ENCODE measurements at places on chromosomes 1 and 21. TPM values are rescaled to one million over a fixed set of nuclear protein-coding genes. Genes with fewer than 3 reads are reported as not detected.
A peak's percentile ranks its signal among the peaks of the same experiment; 100 is the strongest.

Gene TPTE
- total RNA-seq, result not detected

Gene TMEM52
- total RNA-seq, result 1.4 TPM

Gene GPR37L1
- total RNA-seq, result 0.06 TPM

DNA sequence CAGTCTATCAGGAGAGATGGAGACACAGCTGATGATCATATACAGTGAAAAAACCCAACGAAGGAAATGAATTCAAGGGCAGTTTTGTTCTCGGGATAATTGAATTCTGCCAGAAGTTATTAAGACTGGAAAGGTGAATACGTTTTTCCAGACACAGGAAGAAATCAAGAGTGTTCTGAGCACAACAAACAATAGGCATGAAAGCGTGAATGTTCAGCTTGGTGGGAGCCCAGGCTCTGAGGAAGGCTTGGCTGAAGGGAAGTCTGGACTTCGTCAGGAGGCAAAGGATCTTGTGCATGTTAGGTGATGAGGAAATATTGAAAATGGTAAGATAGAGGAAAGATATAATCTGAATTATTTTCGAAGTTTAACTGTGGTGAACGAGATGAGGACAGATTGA, 50.4 kb downstream of the CYYR1 start:
- DNase-seq, result no peak

DNA sequence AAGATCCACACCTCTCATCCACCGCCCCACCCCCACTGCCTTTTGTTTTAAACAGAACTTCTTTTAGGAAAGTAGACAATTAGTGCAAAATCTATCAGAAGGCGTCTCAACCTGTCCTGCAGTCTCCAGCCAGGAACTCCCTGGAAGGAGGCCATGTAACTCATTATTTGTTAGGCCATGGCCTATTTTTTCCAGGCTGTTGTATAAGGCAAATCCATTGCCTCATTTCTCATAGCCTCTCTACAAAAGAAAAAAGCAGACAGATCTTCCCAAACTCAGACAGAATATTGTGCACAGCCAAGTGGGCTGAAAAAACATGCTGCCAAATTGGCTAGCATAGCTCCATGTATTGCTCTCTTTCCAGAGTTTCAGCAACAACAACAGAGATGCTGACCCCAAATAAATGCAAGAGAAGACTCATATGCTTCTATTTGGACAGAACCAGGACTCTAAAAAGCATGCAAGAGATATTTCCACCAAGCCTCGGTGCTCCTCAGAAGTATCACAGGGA, 770.7 kb upstream of the CXADR start:
- no peak for DNase-seq

DNA sequence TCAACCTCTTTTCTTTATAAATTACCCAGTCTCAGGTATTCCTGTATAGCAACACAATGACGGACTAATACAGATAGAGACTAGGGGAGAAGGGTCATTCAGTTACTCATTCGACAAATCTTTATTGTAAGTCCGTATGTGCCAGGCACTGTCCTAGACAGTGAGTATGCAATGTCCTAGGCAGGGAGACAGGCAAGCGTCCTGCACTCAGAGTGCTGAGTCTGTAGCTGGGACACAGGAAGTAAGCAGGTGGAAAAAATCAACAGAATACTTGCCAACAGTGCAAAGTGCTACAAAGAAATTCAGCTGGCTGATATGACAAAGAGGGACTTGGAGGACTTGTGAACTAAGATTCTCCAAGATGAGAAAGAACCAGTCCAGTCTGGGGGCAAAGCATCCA, 92.2 kb upstream of the ZBTB40 start:
- DNase-seq, result peak; percentile 2

- no peak for DNase-seq
These were observed 1672.4 kb downstream of the KCNT2 start for GRCh38 chr1:194935864-194936263.

DNA sequence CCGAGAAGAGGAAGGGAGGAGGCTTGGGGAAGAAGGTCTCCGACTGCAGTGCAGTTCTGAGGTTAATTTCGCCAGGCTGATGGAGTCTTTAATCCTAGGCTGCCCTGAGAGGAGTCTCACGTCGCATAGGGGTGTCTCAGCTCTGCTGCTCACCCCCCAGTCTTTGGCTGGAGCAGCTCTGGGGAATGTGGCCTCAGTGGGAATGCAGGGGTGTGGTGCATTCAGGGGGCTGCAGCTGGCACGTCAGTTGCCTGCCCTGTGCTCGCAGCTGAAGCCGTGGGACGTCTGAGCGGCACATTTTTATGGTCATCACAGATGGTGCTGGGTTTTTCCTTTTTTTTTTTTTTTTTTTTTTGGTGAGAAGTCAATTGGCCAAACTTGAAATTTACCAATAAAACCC, 38.2 kb downstream of the ACTN2 start:
- no peak for DNase-seq

GRCh38 chr1:200364091-200364759, 45.6 kb downstream of the ZNF281 start:
- DNase-seq, result no peak

GRCh38 chr1:109821221-109821669, 57.5 kb upstream of the EPS8L3 start:
- peak; percentile 84 for DNase-seq

DNA sequence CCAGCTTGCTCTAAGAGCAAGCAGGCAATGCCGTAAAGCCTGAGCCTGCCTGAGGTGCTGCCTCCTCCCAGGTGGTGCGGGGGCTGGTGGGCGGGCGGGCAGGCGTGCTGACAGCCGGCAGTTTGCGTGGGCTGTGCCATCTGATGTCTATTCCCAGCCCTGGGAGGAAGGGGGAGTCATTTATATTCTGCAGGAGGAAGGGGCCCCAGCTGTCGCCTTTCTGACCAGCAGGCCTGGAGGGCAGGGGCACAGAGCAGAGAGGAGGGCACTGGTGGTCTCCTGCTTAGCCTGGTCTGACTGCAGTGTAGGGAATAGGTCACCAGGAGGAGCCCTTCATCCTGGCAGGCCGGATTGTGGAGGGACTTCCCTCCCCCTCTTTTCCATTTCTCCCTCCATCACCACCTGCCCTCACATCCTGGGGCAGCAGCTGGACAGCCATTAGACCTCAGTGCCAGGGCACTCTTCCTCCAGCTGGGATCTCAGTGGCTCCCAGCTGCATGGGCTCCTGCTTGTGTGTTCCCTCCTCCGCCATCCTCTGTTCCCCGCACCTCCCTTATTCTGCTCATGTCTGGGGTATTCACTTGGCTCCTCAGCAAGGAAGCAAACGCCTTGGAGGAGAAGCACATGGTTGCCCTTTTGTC, 4.4 kb downstream of the CYB561D1 start:
- no peak for DNase-seq

- no peak for DNase-seq
These were observed 39.8 kb downstream of the SLC37A1 start for GRCh38 chr21:42553435-42553834.

DNA sequence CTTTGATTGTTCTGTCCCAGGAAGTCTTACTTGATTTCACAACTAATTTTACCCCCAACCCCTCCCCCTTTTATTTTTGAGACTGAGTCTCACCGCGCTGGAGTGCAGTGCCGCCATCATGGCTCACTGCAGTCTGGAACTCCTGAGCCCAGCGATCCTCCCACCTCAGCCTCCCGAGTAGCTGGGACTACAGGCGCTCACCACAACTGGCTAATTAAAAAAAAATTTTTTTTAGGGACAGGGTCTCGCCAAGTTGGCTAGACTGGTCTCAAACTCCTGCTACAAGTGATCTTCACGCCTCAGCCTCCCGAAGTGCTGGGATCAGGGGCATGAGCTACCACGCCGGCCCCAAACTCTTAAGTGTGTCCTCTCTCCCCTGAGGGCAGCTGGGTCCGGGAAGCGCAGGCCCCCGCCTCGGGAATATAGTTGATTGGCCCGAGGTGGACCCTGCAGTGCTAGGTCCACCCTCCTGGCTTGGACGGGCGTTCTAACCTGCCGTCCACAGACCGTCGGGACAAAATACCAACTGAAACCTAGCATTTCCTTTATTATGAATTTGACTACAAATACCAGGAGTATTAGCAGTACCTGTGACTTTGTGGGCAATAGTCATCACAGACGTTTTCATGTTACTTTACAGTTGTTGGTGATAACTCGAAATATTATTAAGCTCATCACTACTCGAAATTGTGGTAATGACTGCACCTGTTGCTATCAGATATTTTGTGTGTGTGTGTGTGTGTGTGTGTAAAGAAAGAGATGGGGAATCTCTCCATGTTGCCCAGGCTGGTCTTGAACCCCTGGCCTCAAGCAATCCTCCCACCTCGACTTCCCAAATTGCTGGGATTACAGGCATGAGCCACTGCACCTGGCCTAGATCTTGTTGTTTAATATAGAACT, 642 bp upstream of the PARP1 start:
- DNase-seq, result no peak

DNA sequence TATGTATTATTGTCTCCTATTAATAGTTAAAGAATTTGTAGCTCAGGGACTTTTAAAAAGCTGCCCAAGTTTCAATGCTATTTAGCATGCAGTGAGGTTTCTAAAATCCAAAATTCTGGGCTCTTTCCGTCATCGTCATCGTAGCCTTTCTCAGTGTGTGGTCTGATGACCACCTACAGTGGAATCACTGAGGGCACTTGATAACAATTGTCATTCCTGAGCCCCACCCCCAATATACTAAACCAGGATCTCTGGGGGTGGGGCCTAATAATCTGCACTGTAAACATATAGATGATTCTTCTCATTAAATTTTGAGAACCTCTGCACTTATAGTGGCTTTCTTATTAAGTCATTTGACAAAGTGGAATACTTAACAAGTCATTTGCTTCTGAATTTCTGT, 674.8 kb downstream of the PLPP3 start:
- no peak for DNase-seq

DNA sequence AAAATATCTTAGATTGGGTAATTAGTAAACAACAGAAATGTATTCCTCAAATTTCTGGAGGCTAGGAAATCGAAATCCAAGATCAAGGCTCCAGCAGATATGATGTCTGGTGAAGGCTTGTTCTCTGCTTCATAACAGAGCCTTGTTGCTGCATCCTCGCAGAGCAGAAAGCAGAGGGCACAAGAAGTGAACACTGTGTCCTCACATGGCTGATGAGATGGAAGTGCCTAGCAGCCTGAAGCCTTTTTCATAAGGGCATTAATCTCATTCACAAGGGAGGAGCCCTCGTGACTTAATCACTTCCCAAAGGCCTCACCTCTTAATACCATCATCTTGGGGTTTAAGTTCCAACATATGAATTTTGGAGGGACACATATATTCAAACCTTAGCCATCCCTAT, 77.2 kb upstream of the FOXD3 start:
- no peak for DNase-seq

- DNase-seq, result no peak
These were observed 717.9 kb downstream of the AMY1C start for GRCh38 chr1:104467590-104467989.

GRCh38 chr1:173213665-173214064, 6.5 kb upstream of the TNFSF4 start:
- DNase-seq, result no peak

DNA sequence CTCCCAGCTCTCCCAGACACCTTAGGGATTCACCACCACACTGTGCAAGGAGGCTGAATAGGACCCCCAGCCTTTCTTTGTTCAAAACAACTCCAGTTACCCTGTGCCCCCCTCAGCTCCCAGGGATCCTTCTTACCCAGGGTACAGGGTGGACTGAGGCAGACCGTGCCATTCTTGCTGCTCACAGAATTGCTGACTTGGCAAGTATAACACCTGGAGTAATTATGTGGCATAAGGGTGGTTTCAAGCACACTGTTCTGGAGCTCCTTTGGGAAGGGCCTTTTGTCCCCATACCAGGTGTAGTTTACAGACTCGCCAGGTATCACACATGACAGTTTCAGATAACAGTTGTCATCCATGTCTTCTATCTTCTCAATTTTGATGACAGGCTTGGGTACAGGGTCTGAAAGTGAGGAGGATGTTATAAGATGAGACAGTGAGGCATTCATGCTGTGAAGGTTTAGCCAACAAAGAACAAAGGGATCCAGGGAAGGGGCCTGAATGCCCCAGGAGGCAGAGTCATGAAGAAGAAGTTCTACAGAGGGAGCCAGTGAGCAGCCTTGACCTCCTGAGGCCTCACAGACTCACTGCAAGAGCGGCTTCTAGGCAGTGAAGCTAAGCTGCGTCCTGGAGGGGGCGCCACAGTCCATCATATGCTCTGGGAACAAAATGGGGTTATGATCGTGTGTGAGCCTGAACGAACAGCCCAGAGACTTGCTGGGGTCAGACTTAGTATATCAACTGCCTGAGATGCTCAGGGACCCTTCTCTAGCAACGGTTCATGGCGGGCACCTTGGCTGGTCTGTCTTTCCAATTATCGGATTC, 30.3 kb downstream of the CD48 start:
- DNase-seq, result peak; percentile 85

GRCh38 chr1:27143401-27143800, 11.5 kb downstream of the SLC9A1 start:
- DNase-seq, result no peak
